Type B pancreatic cell (in vitro differentiated cells): ENCODE measurements at places on chromosomes 7 and 10. TPM values are rescaled to one million over a fixed set of nuclear protein-coding genes. Genes with fewer than 3 reads are reported as not detected.

The ENKUR gene
- 1.6 and 7.2 TPM in 2 replicates for total RNA-seq

The HTRA1 gene
- total RNA-seq = 12.9 and 32.6 TPM in 2 replicates

The SLC18A2 gene
- total RNA-seq = 1.8 and 2.7 TPM in 2 replicates

The CLIP2 gene
- total RNA-seq = 45.0 and 48.9 TPM in 2 replicates

DNA sequence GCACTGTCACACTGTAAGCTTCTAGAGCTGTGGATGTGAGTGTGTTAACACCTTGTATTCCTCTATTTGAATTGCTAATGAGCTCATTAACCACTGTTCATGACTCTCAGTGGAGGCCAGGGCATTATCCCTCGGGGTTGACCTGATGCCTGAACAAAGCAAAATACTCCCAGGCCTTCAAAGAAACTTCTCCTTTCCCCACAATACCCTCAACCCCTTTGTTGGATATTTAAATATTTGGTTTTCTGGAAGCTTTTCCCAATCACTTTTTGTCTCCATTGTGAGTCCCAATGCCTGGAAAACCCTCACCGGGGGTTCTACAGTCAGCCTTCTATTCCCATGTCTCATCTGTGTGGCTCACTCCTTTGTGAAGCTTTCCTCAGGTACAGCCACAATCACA is 780.1 kb downstream of the PHTF2 start:
- DNase-seq = no peak

GRCh38 chr7:51046482-51046881 is 263.8 kb upstream of the GRB10 start:
- no peak for DNase-seq

GRCh38 chr10:103429647-103430046 is 22.5 kb downstream of the CALHM2 start:
- DNase-seq = no peak
